ENCODE measurements at places on chromosomes 7 and 10. TPM values are rescaled to one million over a fixed set of nuclear protein-coding genes. Genes with fewer than 3 reads are reported as not detected.

DNA sequence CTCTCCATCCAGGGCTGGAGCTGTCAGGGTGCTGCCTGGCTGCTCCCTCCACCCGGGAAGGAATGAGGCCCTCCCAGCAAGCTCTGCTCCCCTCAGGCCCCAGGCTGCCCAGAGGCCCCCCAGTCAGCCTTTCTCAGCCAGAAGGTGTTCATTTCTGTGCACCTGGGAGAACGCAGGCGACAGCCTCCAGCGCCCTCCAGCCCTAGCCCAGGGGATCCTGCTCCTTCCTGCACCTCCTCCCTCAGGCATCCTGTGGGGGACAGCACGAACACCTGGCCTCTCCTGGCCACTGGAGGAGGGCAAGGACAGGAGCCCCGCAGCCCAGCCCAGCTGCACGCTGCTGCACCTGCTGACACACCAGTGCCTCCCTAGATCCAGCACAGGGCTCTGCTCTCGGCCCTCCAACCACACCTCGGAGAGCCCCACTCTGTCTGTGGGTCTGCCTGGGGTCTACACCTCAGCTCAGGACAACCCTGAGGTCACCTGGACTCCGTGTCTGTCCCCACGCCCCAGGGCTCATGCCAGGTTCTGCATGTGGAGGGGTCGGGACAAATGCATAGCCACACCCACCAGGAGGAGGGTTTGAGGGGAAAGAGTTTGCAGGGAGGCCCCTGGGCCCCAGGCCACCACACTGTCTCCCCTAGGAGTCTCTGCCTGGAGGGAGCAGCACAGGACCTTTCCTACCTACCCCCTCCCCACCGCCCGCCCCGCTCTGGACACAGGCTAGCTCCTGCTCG lies 7.4 kb upstream of the PWWP2B start:
- DNase-seq, result no peak

GRCh38 chr7:103637726-103638125 lies 191.7 kb upstream of the SLC26A5 start:
- DNase-seq, result no peak

DNA sequence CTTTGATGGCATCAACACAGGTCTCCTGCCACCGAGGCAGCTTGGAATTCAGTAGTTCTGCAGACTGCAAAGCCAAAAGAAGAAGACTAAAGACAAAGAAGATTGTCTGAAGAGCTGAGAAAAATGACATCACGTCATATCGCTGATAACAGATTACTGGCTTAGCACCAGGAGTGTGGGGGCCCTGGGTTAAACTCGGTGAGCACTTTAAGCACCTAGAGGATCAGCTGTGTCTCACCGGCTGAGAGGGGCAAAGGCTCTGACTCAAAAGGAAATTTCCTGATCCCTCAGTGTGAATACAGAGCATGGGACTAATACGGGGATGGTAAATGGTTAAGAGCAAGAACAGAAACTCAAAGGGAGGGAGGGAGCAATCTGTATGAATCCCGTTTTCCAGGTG lies 30.7 kb downstream of the BRI3 start:
- no peak for DNase-seq

DNA sequence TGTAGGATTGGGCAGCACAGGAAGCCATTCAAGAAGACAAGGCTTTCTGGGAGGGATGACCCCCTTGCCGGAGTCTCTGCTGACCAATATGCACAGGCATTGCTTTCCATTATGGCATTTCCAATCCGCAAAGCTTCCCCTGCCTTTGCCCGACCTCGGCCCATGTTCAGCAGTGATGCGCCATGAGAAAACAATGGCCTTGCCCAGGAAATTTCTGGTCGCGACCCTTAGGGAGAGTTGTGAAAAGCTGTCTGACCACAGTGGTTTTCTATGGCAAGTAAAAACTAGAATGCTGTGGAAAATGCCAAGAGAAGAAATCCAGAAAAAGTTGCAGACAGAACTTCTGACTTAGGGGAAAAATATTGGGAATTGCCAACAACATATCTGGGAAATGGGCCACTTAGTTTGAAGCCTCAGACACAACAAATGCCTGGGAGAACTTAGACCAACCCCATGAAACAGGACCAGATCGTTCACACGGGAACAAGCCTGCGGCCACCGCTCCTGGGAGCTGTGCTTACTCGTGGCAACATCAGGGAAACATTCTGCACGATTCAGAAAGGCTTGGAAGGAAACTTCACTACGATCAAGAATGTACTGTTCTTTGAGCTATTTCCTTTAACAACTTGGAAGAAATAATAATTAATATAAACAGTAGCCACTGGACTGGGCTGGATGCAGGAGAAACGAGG lies 512.4 kb downstream of the TNS3 start:
- no peak for DNase-seq

- DNase-seq, result no peak
Observed at GRCh38 chr10:83961620-83962019, 177.7 kb upstream of the GHITM start.

GRCh38 chr10:29130190-29130673 lies 158.6 kb upstream of the LYZL1 start:
- DNase-seq, result no peak

DNA sequence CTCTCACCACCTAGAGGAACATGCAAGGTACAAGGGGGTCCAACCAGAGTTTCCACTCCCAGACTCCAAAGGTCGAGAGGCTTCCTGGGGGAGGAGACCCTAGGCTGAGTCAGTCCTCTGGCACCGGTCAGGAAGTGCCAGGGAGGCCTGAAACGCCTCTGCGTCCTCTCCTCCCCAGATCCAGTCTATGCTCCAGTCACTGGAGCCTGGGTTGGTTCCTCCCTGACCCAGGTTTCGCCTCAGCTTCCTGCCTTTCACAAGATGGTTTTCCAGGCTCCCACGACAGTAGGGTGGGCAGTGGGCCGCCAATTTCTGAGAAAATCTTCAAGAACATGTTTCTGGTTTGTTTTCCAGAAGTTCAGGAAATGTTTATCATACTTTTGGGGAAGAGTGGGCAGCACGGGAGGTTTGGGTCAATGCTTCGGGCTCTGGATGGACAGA lies 30.0 kb downstream of the DUSP5 start:
- DNase-seq, result no peak

GRCh38 chr7:33422825-33423645 lies 293.7 kb downstream of the BBS9 start:
- no peak for DNase-seq

DNA sequence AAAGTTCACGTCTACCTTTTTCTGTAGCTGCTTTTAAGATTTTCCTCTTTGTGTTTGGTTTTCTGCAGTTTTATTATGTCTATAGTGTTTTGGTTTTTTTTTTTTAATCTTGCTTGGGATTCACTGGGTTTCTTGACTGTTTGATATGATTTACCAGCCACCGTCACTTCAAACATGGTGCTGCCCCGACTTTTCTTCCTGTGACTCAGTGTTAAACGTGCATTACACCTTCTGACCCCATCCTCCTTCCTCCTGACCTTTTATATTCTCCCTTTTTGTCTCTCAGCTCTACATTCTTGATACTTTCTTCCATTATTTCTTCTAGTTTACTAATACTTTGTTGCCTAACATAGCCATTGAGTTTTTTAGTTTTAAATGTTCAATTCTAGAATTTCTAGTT lies 61.5 kb downstream of the GNA12 start:
- DNase-seq, result no peak

DNA sequence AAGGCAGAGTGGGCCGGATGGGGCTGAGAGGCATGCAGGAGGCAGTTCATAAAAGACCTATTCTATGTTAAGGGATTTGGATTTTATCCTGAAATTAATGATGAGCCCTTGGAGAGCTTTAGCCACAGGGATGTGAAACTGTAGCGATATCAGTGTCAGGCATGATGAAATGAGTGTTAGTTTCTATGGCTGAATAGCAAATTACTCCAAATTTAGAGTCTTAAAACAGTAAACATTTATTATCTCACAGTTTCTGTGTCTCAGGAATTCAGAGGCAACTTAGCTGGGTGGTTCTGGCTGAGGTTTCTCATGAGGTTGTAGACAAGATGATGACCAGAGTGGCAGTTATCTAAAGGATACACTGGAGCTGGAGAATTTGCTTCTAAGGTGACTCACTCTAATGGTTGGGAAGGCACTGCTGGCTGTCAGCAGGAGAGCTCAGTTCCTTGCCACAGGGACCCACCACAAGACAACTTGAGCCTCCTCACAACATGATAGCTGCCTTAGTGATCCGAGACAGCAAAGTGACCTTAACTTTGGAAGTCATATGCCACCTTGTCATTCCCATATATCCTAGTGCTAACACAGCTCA lies 36.7 kb upstream of the SFTPD start:
- no peak for DNase-seq

GRCh38 chr10:51602326-51602725 lies 97.1 kb downstream of the CSTF2T start:
- DNase-seq, result no peak

DNA sequence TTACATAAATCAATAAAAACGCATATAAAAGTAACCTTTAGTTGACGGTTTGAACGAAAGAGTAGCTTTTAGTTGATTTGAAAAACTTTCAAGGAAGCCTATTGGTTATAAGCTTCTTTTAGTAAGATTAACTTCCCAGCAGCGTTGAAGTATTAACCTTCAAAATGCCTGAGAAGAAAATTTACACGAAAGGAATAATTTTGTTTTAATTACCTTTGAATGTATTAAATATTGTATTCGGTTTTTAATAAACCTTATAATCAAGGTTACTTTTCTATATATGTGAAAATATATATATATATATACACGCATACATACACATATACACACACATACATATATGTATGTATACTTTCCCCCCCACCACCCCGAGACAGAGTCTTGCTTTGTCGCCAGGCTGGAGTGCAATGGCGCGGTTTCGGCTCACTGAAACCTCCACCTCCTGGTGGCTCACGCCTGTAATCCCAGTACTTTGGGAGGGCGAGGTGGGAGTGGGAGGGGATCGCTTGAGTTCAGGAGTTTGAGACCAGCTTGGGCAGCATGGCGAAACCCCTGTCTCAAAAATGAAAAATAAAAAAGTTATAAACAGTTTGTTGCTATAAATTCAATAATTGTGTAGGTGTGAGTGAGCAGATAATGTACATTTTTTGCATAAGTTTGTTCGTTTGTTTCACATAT lies 57.6 kb upstream of the EZH2 start:
- DNase-seq, result no peak

DNA sequence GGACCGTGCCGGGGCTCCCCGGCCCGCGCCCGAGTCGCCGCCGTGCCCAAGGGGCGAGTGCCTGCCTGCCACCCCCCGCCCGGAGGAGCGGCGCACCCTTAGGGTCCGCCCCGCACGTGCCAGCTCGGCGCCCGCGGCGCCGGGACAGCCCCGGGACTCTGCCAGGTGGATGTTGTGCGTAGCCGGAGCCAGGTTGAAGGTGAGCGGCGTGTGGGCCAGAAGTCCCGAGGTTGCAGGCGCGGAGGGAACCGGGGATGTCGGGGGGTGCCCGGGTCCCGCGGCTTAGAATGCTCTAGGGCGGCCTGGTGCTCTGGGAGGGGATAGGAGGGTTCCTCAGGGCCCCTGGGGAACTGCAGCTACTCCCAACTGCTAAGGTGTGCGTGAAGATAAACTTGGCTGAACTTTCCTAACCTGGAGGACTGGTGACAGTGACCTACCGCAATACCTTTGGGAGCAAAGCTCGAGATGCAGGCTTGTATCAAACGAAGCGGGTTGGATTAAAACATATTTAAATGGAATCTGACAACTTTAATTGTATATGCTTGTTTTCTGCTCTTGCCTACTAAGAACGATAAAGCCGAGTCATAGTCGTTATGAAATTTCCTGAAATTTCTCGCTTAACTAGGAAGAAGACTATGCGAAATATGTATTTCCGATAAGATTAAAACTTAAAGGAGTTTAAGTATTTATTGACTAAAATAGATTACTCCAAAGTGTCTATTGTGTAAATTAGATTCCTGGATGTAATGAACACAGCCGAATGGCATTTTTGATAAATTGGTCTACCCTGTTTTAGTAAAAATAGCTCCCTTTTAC lies at the start of gene CUX1:
TSS of gene CUX1 (plus strand) at position 156 of the 816 bp plus-strand sequence. CDS start at position 170, 14 bp downstream.
- DNase-seq, result no peak

- no peak for DNase-seq
Observed at GRCh38 chr10:76309070-76309469, 877.6 kb downstream of the LRMDA start.

- no peak for DNase-seq
Observed at GRCh38 chr7:107089627-107090026, 45.1 kb downstream of the PRKAR2B start.

DNA sequence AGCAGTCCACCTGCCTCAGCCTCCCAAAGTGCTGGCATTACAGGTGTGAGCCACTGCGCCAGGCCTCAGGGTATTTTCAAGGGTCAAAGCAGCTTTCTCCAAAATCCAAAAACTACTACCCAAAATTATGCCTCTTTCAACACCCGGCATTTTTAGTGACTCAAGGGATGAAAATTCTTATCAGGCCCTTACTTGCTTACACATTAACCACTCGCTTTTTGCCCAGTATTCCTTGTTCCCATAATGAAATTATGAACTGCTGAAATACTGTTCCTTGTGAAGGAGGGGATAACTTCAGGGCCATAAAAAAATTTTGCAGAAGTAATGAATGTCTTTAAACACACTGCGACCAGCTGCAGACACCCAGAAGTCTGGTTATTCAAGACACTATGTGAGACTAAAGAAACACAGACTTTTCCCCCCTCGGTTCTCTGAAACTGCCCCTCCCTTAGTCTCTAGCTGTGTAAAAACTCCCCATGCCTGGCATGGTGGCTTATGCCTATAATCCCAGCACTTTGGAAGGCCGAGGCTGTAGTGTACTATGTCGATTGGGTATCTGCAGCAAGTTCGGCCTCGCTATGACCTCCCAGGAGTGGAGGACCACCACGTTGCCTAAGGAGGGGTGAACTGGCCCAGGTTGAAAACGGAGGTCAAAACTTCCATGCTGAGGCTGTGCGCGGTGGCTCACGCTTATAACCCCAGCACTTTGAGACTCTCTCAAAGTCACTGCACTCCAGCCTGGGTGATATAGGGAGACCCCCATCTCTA lies 12.0 kb downstream of the FXYD4 start:
- no peak for DNase-seq

DNA sequence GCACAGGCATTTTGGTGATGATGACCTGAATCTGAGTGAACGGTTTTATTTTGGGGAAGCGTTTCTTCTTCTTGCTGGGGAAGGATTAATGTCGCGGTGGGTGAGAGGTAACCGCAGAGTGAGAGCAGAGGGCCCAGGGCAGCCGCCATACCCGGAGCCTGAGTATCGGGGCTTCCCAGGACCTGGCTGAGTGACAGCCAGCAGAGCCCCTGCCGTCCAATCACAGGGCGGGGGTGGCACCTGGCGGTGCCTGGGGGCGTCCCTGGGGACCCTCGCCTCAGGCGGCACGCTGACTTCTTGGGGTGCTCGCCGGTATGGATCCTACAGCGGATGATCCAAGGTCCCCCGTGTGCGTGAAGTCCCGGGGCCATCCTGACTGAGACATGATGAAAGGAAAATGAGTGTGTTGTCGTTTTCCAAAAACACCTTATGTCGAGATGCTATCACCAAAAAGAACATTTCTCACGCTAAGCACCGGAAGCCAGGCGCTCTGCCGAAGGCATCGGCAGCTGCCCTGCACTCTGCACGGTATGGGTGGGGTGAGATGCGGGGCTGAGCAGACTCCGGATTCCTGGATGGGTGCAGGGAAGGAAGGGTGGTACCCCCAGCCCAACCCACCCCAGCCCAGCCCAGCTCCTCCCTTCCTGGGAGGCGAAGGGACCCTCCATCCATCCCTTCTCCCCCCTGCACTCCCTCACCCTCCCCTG lies 227.9 kb upstream of the SHH start:
- no peak for DNase-seq

The RARRES2 gene
- not detected for total RNA-seq

The CTTNBP2 gene
- 0.49 TPM for total RNA-seq

The CDK14 gene
- total RNA-seq, result 130 TPM

The NRG3 gene
- not detected for total RNA-seq

The SLC39A12 gene
- total RNA-seq, result not detected

The EMX2 gene
- not detected for total RNA-seq

The FOXP2 gene
- total RNA-seq, result not detected

Measured in activated B cell treated with CpG ODN at 0.5 μM for 24 hours (primary cell).